Spinal cord (tissue), 10 donors: ENCODE measurements at places on chromosomes 5 and 9. TPM values are rescaled to one million over a fixed set of nuclear protein-coding genes. Genes with fewer than 3 reads are reported as not detected.

The NXNL2 gene
- 1.8 TPM for total RNA-seq

The ST6GALNAC6 gene
- 58.8 TPM for total RNA-seq

The EPB41L4A gene
- 67.5 TPM for total RNA-seq

The TLE4 gene
- 57.9 TPM for total RNA-seq
